ENCODE measurements at places on chromosomes 1 and 21.

DNA sequence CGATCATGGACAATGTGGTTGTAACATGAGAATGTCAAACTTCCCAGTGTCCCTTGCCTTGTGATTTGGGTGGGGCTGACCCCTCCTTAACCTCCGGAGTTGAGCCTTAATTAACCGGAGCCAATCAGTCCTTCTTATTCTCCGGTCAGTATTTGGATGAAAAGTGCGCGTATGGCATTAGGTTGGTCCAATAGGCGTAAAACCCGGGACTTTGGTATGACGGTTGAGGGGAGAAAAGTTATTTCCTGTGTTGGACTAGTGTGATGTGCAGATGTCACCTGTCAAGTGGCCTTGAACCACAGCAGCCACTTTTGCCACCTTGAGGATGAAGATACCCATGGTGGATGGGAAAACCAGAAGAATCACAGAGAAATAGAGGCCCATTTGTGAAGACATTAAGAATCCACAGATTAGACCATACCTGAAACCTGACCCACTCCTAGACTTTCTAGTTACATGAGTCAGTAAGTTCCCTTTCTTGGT lies 5.1 kb downstream of the PAFAH2 start:
- no peak for DNase-seq

- DNase-seq, result no peak
These were observed 5.6 kb downstream of the COL6A1 start for GRCh38 chr21:45987121-45987711.

DNA sequence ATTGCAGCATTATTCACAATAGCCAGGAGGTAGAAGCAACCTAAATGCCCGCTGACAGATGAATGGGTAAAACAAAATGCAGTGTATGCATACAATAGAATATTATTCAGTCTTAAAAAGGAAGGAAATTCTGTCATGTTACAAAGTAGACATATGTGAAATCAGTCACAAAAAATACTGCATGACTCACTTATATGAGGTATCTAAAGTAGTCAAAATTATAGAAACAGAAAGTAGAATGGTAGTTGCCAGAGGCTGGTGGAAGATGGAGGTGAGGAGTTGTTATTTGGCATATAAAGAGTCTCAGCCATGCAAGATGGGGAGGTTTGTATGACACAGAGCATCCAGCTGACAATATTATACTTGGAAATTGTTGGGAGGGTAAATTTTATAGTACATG lies 43.0 kb upstream of the EGLN1 start:
- no peak for DNase-seq

DNA sequence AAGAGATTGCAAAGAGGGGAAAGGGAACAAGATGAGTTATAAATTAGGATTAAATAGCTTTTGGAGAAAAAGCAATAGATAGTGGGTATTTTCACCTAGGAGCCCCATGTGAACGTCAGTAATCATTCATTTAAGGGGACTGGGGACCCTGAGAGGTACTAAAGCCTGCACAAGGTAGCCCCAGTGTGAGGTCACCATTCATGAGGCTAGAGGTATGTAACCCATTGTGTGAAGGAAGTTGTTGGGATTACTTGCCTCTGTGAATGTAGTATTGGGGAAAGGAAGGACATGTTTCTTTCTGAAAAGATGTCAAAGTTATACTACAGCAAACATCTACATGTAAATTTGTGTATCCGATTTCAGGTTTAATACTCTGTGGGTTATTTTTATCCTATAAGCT lies 276.8 kb downstream of the TBX15 start:
- no peak for DNase-seq

DNA sequence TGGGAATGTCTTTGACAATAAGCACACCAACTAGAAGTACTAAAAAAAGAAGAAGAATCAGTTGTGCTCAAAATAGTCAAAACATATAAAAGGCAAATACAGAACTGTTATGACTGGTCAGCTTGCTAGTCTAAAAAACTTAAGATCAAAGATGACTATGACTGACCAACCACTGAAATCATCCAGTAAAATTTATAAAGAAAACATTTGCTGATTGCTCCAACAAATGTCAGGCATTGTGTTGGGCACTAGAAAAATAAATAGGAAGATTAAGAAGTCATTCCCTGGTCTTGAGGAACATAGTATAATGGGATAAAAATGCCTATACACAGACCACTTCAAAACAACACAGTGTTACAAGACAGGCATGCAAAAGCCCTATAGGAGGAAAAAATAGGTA lies 9.3 kb upstream of the ANGPTL3 start:
- DNase-seq, result no peak

GRCh38 chr1:224726441-224727182 lies 110.5 kb downstream of the CNIH3 start:
- no peak for DNase-seq

DNA sequence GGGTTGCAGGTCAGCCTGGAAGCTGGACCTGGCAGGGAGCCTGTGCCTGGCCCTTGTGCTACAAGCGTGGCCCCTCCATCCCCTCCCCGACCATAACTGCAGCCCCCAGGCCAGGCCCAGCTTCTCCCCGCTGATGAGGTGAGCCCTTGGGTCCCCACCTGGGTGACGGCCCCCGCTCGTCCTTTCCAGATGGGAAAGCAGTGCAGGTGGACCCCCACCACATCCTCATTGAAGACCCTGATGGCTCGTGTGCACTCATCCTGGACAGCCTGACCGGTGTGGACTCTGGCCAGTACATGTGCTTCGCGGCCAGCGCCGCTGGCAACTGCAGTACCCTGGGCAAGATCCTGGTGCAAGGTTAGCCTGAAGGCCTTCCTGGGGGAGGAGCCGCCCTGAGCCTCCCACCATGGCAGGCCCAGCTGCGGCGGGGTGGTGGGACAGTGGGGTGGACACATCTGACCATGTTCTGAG lies 56.9 kb downstream of the TRIM11 start:
- no peak for DNase-seq

GRCh38 chr1:228876187-228876586 lies 140.9 kb downstream of the RHOU start:
- no peak for DNase-seq

DNA sequence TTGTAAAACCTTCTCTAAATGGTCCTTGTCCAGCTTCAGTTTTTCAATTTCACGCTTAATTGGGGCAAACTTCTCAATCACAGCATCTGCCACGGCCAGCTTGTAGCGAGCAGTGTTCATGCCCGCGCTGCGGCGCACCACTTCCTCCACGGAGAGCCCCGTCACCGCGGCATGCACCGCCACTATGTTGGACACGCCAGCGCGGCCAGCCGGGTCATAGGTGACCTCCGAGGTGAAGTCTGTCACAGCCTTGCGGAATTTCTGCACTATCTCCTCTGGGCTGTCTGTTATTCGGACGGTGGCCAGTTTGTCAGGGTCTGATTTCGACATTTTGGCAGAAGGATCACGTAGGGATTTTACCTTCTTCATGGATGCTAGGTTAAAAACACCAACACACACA lies 44.8 kb upstream of the TBX15 start:
- DNase-seq, result no peak

- no peak for DNase-seq
These were observed 39.9 kb downstream of the SIPA1L2 start for GRCh38 chr1:232589812-232590743.

DNA sequence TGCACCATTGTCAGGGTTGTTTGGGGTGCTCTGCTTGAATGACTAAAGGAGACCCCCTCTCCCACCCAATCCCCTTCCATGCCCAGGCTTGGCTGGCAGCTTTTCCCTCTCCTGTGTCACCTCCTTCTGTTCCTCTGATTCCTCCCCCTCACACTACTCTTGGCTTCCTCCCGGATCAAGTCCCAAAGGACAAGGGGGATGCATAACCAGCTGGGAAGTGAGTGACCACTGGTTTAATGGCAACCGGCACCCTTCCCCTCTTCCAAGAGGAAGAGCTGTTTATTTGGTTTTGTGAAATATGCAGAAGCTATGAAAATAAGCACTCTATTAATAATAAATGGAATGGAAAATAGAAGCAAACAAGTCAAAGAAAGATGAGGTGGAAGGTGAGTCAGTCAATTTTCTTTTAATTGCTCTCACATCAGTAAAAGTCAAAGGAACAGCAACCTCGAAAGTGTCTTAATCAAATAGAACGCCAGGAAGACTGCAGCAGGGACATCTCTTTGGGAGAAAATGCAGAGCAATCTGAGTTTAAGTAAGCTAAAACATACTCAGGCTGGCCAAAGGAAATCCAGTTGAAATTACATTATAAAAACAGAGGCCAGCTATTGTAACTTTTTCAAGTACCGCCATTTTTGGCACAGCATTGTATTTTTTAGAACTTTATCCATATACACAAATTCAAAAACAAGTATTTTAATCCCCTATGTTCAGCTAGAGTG lies 322.5 kb downstream of the SIPA1L2 start:
- no peak for DNase-seq

DNA sequence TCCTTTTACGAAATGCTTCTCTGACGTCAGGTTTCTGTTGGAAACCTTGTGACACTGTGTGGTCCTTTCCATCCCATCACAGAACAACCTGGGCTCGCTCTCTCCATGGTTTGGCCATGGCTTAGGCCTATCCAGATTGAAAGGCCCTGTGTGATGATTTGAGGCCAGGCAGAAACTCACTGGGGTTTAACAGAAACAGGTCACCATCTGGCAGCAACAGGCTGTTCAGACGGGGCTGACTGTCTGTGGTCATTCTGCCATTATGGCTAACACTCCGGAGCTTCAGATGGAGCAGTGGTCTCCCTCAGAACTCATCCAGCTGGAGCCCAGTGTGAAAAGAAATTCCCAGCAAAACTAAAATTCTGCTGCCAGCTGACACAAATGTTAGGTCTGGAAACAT lies 9.3 kb downstream of the PLEKHM2 start:
- no peak for DNase-seq

DNA sequence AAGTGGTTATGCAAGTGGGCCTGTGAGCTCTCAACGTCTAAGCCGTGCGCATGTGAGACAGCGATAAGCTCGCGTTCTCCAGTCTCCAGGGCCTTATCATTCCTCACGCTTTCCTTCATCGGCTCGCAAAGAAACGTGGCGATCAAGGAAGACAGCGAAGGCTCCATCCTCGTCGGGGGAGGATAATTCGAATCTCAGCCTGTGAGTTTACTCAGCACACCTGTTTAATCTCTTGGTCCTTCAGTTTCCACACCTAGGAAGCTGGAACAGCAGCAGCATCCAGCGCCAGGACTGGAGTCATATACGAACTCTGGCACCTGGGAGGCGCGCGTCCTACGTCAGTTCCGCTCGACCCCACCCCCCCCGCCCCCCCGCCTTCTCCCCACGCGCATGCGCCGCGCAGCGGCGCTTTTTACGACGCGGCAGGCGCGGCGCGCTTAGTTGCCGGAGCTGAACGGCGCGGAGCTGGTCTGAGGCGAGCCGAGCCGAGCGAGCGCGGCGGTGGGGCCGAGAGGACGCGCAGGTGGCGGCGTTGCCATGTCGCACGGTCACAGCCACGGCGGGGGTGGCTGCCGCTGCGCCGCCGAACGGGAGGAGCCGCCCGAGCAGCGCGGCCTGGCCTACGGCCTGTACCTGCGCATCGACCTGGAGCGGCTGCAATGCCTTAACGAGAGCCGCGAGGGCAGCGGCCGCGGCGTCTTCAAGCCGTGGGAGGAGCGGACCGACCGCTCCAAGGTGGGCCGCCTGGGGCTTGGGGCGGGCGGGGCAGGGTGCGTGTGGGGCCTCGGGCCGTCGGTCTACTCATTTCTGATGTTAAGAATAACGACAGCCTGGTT lies at the start of gene PITHD1:
Gene PITHD1, plus strand, starts transcription at position 440 of the 836 bp plus-strand sequence. Its CDS starts 98 bp downstream, at position 538.
- peak; percentile 77 for DNase-seq

GRCh38 chr1:18174037-18174436 lies 66.4 kb downstream of the IGSF21 start:
- no peak for DNase-seq

GRCh38 chr1:159554261-159554660 lies 18.5 kb upstream of the OR10J5 start:
- DNase-seq, result no peak

DNA sequence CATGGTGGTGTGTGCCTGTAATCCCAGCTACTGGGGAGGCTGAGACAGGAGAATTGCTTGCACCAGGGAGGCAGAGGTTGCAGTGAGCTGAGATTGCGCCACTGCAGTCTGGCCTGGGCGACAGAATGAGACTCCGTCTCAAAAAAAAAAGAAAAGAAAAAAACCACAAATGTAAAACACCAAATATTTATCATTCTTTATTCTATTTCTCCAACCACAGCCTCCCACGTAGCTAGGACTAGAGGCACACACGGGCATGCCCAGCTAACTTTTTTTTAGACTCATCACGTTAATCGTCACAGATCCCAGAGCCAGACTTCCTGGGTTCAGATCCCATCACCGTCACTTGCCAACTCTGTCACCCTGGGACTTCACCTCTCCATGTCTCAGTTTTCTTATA lies 13.5 kb downstream of the DNAJC16 start:
- no peak for DNase-seq

DNA sequence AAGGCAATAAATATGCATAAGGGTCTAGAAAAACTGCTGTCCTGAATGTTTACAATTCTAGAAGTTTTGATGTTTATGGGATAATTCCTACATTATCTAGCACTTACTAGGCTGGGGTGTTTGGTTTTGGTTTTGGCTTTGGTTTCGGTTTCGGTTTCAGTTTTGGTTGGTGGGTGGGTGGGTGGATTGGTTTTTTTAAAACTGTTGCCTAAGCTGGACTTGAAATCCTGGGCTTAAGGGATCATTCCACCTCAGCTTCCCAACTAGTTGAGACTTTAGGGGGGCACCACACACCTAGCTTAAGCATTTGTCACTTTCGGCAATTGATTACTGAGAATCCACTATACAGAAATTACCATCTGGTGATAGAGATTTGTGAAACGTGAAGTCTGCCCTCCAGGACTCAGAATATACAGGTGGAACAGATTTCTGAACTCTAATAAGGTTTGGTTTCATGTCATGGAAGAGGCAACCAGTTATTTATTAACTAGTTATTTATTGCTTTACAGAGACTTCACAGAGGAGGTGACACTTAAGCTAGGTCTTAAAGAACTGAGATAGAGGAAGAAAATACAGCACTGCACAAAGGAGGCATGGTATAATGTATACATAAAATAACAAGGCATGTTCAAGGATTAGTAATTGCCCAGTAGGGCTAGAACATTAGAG lies 69.6 kb downstream of the PIK3R3 start:
- DNase-seq, result peak; percentile 27

GRCh38 chr21:42012344-42012743 lies 2.2 kb upstream of the ZBTB21 start:
- DNase-seq, result no peak

DNA sequence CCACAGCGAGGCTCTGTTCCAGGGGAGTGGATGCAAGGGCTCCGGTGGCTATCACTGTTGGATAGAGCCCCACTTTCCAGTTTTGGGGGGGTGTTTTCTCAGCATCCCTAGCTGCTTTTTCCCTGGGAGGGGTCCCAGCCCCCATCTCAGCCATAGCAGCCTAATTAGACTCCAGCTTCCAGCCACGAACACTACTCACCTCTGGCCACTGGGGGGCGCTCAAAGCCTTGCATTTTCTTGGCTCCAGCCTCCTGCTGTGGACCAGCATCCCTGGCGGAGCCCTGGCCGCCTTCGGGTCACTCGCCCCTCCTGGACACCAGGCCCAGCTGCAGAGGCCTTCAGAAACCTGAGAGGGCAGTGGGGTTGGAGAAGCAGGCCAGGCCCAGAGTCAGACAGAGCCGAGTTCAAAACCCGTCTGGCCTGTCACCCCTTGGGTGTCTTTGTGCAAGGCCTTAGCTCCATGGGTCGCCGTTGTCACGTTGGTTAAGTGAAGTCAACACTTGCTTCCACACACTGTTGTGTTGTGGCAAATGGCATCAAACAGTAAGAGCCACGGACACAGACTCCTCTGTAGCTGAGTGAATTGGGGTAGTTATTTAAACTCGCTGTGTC lies 93.5 kb upstream of the ACTL8 start:
- peak; percentile 43 for DNase-seq

- no peak for DNase-seq
These were observed 117.2 kb downstream of the CNIH3 start for GRCh38 chr1:224733027-224733911.
